ENCODE measurements at places on chromosomes 6 and 20.

- no peak for DNase-seq
These were observed 661.5 kb downstream of the EPM2A start for GRCh38 chr6:145073811-145074210.

DNA sequence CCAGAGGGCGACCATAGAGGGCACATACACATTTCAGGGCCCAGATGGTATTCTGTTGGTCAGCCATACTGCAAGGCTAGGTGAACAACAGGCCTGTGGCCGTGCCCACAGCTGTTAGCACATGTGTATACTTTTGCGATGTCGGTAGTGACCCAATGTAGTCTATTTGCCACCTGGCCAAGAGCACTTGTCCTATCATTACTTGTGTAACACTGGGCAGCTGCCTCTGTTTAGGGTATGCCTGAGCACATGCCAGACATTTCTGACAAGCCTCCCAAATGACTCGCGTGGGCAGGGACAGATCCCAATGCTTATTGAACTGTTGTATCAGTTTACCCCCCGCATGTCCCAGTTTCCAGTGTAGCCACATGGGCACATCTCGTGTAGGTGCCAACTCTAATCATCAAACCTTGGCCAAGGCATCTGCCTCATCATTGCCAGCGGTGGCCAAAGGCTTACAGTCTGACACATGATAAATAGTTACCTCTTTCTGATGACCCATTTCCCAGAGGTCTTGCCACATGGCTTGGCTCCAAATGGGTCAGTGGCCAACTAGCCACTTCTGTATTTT lies 74.4 kb upstream of the FBXL4 start:
- DNase-seq = no peak

- no peak for DNase-seq
These were observed 176.6 kb downstream of the BCKDHB start for GRCh38 chr6:80282913-80283554.

- no peak for DNase-seq
These were observed 48.6 kb upstream of the CD2AP start for GRCh38 chr6:47428746-47429664.

- DNase-seq = no peak
These were observed 12.8 kb upstream of the KHDRBS2 start for GRCh38 chr6:62298745-62299392.

DNA sequence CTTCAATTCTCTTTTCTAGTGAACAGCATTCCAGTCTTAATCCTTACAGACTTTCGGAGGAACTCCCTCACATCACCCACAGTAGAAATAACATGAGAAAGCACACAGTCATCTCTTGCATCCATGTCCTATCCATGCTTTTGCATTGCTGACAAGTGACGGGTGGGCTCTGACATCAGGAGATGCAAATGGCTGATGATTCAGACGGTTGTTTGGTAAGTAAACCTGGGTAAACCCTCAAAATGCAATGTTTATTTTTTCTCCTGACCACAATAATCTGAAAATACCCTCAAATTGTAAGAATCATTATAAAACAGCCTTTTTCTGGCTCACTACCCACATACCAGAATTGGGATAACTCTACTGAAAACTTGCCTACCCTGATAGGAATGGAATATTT lies 792.0 kb downstream of the MAFB start:
- no peak for DNase-seq
